ENCODE measurements at places on chromosomes 5 and 9.

DNA sequence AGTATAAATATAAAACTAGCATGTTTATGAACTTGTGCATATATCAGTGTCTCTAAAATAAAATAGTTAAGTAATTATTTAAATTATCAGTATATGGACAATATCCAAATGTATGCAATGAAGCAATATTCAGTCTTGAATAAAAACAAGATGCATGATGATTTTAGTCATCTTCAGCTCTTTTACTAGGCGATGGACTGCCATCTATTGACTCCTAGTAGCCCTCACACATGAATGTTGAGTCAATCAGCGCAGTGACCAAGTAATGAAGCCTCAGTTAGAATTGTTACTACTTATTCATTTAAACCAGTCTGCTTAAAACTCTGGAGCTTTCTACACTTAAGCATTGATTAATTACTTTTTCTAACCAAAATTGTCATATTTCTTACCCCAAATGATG, 92.9 kb upstream of the GRHPR start:
- no peak for DNase-seq

- DNase-seq = no peak
Measured at GRCh38 chr9:37921546-37922300, 17.8 kb upstream of the SLC25A51 start.

DNA sequence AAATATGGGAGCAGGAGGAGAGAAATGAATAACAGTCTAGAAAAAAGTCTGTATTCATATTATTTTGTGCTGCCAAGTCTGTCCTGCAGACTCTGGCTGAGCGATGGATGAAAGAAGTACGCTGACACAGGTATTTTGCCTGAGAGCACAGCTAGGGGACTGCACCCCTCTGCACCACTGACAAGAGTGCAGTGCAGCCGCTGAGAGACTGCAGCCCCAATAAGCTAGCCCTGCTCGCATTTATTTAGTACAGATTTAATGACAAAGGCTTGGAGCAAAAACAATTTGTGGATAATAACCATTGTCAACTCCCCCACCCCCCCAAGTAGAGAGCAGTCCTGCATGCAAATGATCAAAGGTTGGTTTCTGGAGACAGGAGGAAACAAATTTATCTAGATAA, 13.3 kb upstream of the MRPS30 start:
- no peak for DNase-seq

GRCh38 chr5:165881259-165881658, 2375.8 kb downstream of the MAT2B start:
- no peak for DNase-seq

DNA sequence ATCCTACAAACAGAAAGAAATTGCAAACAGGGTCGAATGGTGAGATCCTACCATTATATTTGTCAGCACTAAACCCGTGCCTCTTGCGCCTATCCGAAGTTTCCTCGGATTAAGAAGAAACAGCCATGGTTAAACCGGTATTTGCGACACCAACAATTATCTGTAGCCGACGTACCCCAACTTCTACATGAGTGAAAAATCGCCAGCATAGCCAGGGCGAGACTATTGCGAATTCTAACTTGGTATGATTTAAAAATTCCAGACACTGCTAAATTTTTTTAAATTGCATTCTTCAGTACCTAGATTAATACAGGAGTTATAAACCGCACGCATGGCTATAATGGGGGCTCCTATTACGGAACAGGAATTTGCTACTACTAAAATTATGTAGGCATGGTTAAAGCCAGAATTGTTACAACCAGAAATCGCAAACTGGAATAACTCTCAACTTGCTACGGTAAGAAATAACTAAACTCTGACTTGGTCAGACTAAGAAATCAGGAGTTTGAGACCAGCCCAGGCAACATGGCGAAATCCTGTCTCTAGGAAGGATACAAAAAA, 25.3 kb upstream of the ANXA2R start:
- no peak for DNase-seq

GRCh38 chr5:9094582-9094981, 451.3 kb downstream of the SEMA5A start:
- no peak for DNase-seq

DNA sequence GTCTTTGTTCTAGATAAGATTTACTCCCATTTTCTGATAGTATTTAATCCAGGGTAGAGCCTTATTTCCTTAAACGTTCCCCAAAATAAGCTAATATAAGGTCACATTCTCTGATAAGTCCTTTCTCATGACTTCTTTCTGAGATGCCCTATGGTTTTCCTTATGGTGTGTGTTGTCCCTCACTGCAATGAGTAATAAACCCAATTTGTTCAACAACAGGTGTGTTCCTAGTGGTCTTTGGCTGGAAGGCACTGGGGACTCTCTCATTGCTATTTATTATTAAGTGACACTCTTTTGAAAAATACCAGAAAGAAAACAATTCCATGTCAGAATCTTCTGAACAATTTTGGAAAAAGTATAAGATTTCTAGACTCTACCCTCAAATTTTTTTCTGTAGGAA, 256.5 kb upstream of the PPP1R2B start:
- no peak for DNase-seq

GRCh38 chr5:80372780-80373179, 35.1 kb upstream of the ZFYVE16 start:
- DNase-seq = no peak

DNA sequence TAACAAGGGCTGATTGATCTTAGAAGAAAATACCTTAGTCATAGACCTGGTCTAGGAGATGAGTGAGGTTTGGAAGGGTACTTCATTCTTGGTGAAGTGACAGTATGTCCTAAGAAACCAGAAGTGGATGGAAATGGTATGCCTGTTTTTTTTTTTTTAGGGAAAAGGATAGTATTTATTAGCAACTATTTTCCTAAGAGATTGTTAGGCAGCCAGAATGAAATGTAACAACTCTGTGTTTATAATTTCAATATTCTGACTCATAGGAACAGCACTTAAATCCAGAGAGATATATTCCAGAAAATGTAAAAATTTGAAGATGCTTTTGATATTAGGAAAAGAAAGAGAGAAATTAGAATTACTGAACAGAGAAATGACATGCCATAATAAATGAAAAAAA, 21.2 kb upstream of the ARL14EPL start:
- no peak for DNase-seq

DNA sequence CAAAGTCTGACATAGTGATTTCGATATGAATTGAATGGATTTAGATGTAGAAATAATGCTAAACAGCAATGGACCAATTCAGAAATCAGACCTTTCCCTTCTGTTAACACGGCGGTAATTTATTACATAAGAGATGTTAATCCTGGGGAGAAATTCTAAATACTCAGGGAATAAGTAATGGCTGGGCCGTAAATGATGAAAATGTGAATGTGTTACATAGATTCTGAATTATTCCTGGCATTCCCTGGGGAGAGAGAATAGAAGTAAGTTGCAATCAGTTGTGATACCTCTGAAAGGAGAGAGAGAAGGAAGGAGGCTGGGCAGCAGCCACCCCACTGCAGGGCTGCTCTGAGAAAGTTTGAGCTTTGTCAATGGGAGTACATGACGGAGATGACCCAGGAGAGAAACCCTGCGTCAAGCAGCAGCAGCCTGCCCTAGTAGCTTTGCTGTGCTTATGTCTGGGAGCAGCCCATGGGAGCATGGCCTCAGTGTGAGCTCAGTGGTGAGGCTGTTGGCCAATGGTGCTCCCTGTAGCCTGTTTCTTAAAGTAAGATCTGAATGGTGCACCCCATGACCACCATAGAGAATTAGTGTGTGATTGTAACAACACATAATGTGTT, 420.1 kb downstream of the MTRR start:
- no peak for DNase-seq

DNA sequence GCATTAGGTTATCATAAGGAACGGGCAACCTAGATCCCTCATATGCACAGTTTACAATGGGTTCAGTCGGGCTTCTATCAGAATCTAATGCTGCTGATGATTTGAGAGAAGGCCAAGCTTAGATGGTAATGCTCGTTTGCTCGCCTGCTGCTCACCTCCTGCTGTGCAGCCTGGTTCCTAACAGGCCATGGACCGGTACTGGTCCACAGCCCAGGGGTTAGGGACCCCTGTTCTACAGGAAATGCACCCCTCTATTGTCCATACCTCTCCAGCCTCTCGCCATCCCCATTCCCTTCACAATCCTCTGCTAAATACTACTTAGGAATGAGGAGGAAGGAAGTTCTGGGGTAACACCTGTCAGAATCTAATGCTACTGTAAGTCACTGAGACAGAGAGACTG, 75.1 kb downstream of the OXCT1 start:
- DNase-seq = no peak

DNA sequence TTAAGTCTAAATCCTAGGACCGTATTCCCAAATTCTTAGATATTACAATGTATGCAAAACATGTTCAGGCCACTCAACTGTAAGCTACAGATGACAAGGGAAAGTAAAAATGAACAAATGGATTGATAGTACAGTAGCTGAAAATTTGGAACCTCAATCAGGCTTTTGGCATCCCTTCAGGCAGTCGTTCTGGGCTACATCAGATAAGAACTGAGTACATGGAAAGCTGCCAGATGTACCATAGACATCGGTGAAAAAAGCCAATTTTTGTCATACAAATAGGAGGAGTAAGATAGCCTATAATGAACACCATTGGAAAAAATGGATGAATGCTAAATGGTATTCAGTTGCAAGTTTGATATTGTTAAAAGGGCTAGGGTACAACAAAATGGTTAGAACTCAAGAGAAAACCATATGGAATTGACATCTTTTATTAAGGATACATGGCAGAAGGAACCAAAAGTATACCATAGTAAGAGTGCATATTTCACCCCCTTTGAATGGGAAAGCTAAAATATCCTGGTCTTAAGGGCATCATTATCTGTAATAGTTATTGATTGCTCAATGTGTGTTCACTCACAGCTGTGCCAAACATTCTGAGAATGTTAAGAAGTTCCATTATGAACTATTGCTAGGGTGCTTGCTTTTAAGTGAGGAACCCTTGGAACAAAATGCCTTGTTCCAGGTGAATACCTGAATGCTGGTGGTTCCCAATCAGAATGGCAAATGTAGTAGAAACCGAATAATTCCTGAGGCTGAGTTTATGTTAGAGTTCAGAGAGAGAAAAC, 86.4 kb downstream of the NR3C1 start:
- no peak for DNase-seq

DNA sequence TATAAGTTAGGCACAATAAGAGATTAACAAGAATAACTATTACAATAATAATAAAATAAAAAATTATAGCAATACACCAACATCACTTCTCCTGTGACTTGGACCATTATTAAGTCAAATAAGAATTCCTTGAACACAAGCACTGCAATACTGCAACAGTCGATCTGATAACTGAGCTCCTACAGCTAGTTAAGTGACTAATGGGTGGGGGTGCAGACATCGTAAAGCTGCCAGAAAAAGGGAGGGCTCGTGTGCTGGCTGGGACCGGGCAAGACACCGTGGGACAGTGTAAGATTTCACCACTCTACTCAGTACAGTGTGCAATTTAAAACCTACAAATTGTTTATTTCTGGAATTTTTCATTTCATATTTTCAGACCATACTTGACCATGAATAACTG, 78.8 kb downstream of the SNX24 start:
- no peak for DNase-seq

GRCh38 chr5:115372146-115372545, 75.7 kb upstream of the CCDC112 start:
- no peak for DNase-seq

GRCh38 chr5:14595189-14595588, 13.6 kb downstream of the OTULINL start:
- no peak for DNase-seq

DNA sequence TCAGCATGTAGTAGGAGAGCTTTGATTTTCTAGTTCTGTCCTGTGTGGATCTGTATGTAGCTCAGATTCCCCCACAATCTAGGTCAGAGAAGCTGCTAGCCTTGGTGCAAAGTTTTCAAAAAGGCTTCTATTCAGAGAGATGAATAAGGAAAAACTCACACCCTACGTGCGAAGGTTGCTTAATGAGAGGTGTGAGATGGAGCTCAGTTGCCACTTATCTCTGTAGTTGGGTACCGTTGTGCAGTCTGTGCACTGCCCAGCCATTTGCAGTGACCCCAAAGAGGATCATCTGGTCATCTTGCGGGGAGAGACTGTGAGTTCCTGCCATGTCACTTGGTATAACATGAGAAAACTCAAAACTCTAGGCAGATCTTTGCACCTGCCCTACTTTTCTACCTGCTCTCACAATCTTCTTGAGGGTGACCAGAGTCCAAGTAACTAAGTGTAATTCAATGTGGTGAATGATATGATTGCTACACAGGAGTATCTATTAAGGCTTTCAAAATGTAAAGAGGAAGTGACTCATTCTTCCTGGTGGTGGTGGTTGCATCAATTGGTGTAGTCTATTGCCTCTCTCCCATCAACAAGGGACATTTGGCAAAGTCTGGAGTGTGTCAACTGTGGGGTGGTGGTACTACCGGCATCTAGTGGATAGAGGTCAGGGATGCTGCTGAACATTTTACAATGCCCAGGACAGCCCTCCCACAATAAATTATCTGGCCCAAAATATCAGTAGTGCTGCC, 65.2 kb downstream of the TMC1 start:
- peak; percentile 6 for DNase-seq

GRCh38 chr9:99353408-99353807, 131.3 kb downstream of the SEC61B start:
- no peak for DNase-seq

DNA sequence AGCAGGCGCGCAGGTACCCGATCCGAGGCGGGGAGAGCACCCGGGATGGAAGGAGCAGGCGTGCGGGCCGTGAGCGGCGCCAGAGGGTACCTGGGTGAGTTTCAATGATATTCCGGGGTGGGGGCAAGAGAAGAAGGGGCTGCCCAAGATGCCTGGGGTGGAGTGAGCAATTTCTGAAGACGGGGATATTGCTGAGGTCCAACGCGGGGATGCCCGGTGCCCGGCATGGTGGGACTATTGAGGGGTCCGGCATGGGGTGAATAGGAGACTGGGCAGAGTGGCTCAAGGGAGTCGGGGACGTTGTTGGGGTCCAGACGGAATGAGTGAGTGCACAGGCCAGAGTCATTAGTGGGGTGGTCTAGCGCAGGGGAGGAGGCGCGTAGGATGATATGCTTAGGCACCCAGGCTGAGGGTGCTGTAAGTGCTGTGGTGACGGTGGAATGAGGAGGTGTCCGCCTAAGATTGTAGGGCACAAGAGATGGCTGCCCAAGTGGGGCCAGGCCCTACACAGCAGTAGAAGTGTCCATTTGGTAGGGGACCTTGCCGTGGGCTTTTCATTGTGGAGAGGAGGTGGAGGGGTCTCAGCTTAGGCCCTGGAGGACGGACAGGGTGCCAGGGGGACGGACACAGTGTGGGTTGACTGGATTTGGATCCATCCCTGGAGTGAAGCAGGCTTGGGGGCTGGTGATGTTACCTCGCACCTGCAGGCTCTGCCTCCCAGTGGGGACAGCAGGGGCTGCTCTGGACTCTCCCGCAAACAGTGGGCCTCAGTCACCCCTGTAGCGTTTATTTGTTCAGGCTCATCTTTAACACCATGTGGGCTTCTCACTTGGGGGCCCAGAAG, 719 bp downstream of the MIGA2 start:
- no peak for DNase-seq

GRCh38 chr5:142958944-142959682, 188.9 kb downstream of the ARHGAP26 start:
- no peak for DNase-seq

DNA sequence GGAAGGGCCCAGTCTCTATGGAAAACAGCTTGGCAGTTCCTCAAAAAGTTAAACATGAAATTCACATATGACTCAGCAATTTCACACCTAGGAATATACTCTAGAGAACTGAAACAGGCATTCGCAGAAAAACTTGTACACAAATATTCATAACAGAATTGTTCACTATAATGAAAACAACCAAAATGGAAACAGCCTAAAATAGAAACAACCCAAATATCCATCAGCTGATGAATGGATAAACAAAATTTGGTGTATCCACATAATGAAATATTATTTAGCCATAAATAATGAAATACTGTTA, 4.8 kb upstream of the GPR150 start:
- no peak for DNase-seq

GRCh38 chr9:80644044-80644443, 1045.3 kb downstream of the TLE1 start:
- DNase-seq = no peak

Measured in stimulated activated CD8-positive, alpha-beta memory T cell treated with anti-CD3 and anti-CD28 coated beads, Interleukin-15, amount 100 ng/mL, for 48 hours (primary cell).